Stimulated activated CD4-positive, alpha-beta T cell treated with anti-CD3 and anti-CD28 coated beads, Interleukin-4, amount 100 ng/mL, for 24 hours (primary cell): ENCODE measurements at places on chromosomes 7 and 10.

DNA sequence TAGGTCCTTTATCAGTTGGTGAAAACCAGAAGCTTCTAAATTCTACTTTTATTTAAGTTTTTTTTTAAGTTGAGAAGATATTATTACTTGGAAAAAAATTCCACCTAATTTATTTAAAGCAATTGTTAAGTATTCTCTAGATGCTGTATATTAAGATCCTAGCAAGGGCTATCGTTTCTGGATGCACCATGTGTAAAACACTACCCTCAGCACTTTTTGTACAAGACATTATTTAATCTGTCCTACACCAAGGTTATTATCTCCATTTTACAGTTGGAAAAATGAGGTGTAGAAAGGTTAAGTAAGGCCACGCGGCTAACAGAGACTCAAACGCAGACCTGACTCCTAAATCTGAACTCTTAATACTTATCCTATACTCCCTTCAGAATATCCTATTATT is 19.8 kb downstream of the RAB11FIP2 start:
- no peak for DNase-seq

DNA sequence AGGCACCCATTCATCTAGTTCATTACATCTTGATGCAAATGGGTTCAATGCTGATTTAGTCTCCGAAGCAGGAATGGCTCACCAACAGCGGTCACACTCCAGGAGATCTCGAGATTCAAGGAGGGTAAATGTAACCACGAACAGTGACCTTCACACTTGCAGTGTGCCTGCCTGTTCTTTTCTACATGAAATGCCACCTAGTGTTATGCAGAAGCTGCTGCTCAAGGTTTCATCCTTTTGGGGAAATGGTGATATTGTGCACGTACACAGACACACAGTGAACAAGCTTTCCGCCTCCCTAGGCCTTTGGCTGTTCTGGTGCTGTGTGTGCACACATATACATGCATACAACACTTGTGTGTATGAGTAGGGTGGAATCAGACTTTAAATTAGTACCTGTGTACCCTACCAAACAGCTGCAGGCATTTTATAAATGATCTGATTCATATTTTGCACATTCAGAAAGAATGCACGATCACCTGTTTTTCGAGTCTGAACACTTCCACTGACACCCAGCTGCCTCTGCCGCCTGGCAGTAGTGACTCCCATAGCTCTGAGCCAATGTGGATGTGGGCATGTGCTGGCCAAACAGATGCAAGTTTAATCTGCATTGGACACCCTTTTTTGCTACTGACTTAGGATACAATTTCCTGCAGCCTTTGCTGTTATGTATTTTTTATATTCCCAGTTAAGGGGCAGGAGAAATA is 100.5 kb downstream of the TACC2 start:
- DNase-seq = no peak

DNA sequence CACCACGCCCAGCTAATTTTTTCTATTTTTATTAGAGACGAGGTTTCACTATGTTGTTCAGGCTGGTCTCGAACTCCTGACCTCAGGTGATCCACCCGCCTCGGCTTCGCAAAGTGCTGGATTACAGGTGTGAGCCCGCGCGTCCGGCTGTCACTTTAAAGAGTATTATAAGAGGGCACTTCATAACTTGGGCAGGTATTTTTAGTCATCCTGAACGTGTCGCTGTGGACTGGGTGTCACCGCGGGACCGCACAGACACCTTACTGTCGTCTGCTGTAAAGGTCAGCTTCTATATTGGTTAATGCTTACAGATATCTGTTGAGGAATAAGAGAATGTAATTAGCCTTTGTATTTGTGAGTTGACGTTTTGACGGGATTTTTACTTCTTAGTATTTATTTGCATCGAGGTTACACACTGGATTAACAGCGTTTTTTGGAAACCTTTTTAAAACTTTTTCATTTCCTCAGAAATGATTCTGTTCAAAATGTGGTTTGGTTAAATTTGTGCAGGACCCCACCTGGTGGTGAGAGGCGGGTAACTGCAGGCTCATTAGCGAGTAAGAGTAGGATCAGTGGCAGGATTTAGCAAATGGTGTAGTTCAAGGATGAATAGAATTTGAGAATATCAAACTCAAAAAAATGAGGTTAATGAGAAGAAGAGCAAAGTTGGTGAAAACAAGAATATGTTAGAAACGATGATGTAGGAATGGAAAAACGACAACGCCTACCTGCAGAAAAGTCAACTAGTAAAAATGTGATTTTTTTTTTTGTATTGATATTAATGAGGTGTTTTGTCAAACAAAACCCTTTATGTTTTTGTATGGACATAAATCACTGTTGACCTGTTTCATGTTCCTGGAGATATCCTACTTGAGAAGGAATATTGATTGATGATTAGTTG is 3.2 kb downstream of the DNAJB6 start:
- DNase-seq = peak; percentile 75

DNA sequence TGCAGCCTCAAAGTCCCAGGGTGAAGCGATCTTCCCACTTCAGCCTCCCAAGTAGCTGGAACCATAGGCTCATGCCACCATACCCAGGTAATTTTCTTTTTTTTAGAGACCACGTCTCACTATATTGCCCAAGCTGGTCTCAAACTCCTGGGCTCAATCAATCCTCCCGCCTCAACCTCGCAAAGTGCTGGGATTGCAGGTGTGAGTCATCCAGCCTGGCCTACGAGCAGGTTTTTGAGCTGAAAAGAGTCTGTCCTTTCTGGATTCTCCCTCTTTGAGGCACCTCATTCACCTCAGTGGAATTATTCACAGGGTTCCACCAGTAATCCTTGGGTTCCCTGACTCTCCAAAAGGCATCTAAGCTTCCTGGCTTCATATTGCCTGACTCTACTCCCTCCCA is 7.6 kb upstream of the LEP start:
- DNase-seq = no peak

DNA sequence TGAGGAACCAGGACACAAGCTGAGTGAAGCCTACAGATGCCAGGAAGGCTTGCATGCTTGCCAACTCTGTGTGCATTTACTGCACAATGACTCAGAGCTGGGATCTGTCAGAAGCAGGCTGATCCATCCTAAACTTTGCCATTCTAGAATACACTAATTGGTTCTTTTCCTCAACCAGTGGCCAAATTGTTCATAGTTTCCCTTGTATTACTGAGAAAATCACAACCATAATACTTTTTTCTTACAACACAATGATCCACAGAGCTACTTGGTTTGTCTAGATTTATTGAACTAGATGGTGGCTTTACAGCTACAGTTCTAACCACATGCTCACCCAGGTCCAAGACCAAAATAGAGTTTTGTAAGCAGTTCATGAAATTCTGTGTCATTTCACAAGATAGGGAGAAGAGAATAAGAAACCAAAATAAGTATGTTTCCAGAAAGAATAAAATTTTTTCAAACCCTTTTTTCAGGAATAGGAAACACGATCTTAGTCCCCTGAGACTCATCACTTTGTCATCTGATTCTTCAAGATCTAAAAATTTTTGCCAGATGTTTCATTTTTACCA is 21.0 kb upstream of the LRRC17 start:
- DNase-seq = no peak

DNA sequence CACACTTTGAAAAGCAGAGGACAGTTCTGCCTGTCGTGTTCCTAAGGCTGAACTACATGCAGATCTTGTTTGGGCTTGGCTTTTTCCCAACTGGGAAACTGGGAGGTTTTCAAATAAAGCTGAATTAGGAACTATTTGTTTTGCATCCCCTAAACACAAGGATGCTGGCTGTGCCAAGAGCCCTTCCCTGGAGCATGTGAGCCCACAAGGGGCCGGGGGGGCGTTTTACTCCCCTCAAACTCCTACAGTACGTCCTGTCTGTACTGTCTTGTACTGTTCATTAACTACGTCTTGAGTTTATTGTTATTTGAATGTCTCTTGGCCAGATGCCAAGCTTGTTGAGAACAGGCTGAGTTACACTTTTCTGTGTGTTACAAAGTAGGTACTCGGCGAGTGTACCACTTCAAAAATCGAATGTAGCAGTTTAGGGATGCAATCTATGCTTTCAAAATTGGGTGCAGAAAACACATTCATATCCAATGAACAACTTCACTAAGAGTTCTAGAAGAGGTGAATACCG is 94.9 kb downstream of the GFRA1 start:
- no peak for DNase-seq

DNA sequence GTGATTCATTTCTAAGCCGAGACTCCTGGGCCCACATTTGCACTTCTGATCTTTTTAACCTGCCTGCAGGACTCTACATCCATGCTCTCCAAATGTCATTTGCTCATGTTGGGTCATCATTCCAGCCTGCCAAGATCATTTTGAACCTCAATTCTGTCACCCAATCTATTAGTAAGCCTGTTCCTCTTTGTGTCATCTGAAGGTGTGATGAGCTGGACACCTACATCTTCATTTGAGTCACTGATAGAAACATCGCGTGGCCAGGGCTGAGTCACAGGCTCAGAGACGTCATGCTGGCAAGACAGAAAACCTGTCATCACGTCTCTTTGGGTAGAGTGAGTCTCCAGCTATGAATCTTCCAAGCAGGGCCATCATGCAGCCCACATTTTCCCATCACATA is 65.3 kb upstream of the SLF2 start:
- DNase-seq = peak; percentile 78

DNA sequence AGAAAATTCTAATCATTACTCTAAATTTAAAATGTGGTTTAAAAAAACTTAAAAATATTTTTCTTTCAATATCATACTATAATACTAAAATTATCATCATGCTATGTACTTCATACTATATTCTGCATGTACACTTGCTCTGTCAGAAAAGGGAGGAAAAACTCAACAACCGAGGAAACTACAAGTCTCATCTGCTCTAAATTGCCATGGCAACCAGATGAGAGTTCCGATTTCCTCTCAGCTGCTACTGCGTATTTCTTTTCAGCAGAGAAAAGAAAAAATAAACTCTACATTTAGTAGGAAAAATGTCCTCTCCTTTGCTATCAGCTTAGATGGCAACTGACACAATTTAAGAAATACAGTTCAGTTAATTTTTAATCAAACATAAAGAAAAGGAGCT is 178.9 kb downstream of the SRPK2 start:
- DNase-seq = no peak

DNA sequence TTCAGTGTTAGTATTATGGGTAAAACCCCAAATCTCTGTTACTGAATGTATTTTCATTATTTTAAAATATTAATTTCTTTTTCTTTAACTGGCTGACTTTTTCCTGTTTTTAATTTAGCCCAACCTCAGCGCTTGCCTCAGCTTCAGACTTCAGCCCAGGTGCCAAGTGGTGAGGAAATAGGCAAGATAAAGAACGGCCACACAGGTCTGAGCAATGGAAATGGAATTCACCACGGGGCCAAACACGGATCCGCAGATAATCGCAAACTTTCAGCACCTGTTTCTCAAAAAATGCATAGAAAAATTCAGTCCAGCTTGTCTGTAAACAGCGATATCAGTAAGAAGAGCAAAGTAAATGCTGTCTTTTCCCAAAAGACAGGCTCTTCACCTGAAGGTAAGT is 57.5 kb downstream of the MDFIC start:
- no peak for DNase-seq

DNA sequence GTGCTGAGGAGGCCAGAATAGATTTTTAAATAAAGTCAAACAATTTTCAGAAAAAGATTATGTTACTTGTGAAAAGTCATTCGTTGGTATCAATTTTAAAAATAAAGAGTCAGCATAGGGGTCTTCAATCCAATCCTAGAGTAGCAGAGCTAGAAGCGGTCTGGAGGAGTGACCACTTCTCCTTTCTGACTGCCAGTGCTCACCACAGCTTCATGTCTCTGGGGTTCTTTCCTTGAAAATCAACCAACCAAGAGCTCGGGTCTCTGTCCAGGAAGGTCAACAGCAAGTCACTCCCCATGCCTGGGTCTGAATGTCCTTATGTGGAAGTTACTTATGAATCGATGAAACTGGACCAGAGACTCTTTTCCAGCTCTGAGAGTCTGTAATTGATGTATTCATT is 14.3 kb downstream of the PTPRN2 start:
- DNase-seq = no peak

- DNase-seq = no peak
Measured at GRCh38 chr10:77635402-77636227, 2.0 kb downstream of the KCNMA1 start.

GRCh38 chr7:148711191-148712102 is 12.7 kb downstream of the CUL1 start:
- no peak for DNase-seq

- DNase-seq = no peak
Measured at GRCh38 chr7:139726485-139726869, 51.3 kb downstream of the HIPK2 start.

GRCh38 chr10:69449841-69450240 is 1.4 kb upstream of the TSPAN15 start:
- DNase-seq = peak; percentile 49

GRCh38 chr10:73841526-73842285 is 30.3 kb upstream of the NDST2 start:
- DNase-seq = no peak
